ENCODE measurements at places on chromosomes 13 and 19.

DNA sequence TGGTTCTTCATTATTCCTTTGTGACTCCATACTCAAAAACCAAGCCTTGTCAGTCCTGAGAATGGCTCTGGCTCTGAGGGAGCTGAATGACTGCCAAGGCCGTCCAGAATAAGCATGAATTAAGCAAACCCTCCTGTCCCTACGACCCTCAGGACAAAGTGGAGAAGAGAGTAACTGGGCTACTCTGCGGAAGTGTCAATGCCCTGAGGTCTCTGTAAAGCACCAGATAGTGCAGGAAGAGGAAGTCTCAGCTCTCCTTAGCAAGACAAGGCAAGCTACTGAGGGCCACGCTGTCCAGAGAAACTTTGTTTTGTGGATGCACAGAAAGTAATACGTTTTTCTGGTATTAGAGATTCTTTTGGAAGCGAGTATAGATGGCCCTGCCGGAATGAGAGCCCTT, 94.1 kb downstream of the RNASEH2B start:
- DNase-seq: no peak

- DNase-seq: no peak
Observed at GRCh38 chr13:96898212-96898611, 96.1 kb downstream of the OXGR1 start.

DNA sequence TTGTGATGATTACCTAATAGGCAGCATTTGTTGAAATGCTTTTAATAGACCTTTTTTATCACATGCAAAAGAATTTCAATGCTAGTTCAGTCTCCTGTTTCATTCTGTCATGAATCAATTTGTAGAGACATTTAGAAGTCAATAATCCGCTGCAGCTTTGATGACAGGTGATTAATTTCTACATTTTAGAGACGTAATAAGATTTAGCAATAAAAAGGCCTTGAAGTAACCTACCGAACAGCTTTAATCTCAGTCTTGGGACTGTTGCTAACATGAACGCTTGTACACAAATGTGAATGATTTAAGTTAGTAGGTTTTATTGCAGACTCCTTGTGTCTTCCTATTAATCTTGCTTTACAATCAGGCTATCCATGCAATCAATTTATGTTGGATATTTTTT, 186.5 kb downstream of the MZT1 start:
- DNase-seq: no peak

DNA sequence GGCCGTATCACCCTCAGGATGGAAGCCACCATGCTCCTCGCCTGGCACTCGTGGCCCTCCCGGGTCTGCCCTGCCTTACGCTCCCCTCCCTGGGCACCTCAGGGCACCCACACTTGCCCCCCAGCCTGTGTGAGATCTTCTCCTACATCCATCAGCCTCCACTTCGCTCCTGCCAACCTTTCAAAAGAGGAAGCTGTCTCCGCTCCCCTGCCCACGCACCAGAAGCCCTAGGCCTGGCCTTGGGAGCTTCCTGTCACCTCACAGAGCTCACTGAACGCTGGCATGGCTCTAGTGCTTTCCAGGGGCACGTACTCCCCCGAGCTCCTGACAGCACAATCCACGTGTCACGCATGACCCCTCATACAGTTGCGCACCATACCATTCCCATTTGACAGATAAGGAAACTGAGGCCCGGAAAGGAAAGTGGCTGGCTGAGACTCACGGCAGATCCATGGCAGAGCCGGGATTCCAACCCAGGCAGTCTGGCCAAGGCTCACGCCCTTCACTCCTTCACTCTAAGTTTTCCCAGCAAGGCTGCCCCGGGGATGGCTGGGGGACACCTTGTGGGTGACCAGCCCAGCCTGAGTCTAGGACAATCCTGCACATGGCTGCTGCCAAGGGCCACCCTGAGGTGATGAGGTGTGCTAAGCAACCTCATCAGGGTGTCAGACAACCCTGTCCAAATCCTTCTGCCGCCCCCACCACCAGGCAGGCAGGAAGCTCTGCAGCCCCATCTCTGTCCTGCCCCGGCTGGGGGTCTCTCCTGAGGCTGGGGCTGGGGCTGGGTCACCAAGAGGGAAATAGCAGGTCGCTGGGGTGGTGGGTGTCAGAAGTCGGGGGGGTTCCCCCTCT, 19.3 kb downstream of the PPP1R12C start:
- no peak for DNase-seq

- DNase-seq: no peak
Observed at GRCh38 chr13:99800951-99801350, 170.6 kb downstream of the ZIC5 start.

All from stimulated activated CD8-positive, alpha-beta memory T cell treated with anti-CD3 and anti-CD28 coated beads, Interleukin-15, amount 100 ng/mL, for 4 hours (primary cell).